Right ventricle myocardium inferior (tissue), 1 donor: ENCODE measurements at places on chromosomes 16 and 17. TPM values are rescaled to one million over a fixed set of nuclear protein-coding genes. Genes with fewer than 3 reads are reported as not detected.

GRCh38 chr16:88920618-88921590 lies 54.4 kb upstream of the PABPN1L start:
- peak; percentile 87 for DNase-seq

DNA sequence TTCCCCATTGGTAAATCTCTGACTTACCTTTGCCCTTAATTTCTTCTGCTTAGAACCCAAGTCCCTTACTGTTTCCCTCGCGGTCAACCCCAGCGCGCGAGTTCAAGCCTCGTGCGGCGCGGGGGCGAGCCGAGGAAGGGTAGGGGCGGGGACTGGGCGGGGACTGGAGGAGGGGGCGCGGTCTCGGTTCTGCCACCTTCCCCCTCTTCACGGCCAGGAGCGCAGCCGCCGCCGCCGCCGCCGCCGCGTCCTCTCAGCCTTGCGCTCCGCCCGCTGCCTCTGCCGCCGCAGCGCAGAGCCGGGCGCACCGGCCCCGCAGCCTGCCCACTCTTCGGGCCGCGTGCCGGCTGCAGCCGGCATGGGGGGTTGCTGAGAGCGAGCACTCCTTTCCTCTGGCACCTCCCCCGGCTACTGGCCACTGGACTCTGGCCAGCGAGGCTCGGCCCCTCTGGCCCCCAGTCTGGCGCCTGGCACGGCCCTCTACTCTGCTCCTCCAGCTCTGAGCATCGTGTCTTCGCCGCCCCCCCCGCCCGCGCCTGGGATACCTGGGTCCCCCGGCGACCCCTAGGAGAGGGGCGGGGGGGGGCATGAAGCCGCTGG lies at the start of gene RAPGEFL1:
TSS of gene RAPGEFL1 (plus strand) at position 196 of the 600 bp plus-strand sequence. CDS start at position 588, 392 bp downstream.
- DNase-seq, result peak; percentile 89

GRCh38 chr17:75633486-75634375 lies 497 bp downstream of the SMIM5 start:
- DNase-seq, result peak; percentile 92

DNA sequence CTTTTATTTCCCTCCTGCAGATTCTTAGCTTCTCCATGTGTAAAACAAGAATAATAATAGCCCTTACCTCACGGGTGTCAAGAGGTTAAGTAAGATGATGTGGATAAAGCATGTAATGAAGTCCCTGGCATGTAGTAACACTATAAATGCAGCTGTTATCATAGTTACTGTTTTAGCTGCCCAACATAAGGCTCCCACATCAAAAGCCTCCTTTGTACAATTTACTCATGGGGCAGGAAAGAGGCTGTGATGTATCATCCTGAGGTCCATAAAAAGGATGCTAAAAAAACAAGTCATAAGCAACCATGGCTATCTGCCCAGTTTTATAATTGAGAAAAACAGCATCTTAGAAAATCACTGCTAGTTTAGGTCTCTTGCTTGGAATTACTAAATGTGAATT lies 339.7 kb downstream of the CA10 start:
- DNase-seq, result no peak

GRCh38 chr16:51166091-51166490 lies 15.0 kb upstream of the SALL1 start:
- DNase-seq, result no peak

DNA sequence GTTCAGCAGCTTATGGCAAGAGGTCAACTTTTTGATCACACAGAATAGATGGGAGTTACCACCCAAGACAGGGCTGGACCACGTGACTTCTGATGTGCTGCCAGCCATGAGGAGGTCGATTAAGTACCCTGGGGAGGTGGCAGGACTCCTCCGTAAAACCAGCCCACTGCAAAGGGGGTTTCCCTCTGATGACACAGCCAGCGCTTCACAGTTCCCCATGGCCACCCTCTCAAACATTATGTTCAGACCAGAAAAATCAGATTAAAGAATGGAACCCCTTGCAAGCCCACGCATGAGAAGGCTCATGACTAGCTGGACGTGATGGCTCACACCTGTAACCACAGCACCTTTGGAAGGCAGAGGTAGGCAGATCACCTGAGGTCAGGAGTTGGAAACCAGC lies 222.9 kb downstream of the CPPED1 start:
- no peak for DNase-seq

DNA sequence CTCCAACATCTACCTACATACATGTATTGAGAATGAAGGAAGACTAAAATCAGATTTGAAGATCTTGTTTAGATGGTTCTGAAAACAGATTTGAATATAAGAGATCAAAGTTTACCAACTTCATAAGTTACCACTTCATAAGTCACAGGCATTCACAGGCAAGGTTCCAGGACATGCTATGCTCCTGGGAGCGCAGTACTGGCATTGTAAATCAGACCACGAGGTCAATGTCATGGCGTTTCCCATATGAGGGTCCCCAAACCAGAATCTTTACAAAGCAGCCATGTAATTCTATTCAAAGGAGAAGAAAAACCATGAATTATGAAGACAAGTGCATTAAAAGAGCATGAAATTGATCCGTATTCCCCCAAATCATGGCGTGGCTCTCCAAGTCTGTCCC lies 3.0 kb downstream of the CDH11 start:
- no peak for DNase-seq

- no peak for DNase-seq
Observed at GRCh38 chr17:61427567-61427966, 24.7 kb upstream of the TBX4 start.

GRCh38 chr16:74729783-74730683 lies 29.4 kb upstream of the MLKL start:
- DNase-seq, result no peak

DNA sequence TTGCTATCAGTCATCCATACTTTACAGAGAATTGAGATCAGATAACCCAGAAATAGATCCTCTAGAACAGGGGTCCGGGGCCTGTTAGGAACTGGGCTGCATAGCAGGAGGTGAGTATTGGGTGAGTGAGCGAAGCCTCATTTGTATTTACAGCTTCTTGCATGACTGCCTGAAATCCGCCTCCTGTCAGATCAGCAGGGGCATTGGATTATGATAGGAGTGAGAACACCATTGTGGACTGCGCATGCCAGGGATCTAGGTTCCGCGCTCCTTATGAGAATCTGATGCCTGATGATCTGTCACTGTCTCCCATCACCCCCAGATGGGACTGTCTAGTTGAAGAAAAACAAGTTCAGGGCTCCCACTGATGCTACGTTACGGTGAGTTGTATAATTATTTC lies 13.0 kb upstream of the SCIMP start:
- no peak for DNase-seq

GRCh38 chr16:55056585-55057401 lies 126.1 kb downstream of the IRX5 start:
- DNase-seq, result no peak

- no peak for DNase-seq
Observed at GRCh38 chr16:75486014-75486675, 9.1 kb downstream of the CHST6 start.

DNA sequence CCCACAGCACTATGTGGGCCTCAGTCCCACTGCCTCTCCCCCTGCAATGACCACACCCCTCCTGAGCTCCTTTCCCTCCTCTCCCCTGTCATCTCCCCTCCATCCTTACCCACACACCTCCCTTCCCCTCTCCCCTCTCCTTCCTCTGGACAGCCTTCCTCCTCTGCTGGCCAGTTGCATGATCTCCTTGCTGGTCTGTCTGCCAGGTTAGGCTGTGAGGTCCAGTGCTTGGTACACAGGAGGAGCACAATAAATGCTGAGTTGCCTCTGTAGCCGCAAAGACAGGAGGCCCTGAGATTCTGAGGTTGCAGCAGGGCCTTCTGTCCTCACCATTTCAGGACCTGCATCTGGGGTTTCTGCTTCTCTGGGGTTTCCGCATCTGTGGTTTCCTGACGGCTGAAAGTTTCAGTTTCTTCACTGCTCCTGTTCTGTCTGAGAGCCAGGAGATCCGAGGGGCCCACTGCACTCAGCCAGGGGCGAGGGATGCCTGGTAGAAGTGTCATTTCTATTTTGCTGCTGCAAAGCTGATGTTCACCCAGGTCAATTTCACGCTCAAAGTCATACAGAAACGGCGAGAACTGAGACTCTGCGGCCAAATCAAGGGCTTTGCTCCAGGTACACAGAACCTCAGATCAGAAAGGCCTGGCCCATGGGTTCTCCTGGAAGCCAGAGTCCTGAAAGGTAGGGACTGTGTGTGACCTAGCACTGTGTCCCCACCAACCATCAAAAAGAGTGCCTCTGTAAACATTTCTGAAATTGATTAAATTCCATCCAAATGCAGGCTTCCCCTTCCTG lies 4.6 kb upstream of the SLC12A3 start:
- peak; percentile 14 for DNase-seq

GRCh38 chr16:68800257-68800875 lies 43.0 kb upstream of the TANGO6 start:
- no peak for DNase-seq

The NMT1 gene
- total RNA-seq, result 96.0 TPM

The RRAD gene
- total RNA-seq, result 84.3 TPM

The ABCA8 gene
- total RNA-seq, result 60.3 TPM
